ENCODE measurements at places on chromosomes 1 and 21.

- no peak for DNase-seq
These were observed 4.7 kb downstream of the MINDY1 start for GRCh38 chr1:151002051-151002450.

- DNase-seq: peak; percentile 89
These were observed 19.2 kb upstream of the PTTG1IP start for GRCh38 chr21:44892536-44893277.

GRCh38 chr1:53771648-53772047 is 32.7 kb upstream of the GLIS1 start:
- DNase-seq: no peak

DNA sequence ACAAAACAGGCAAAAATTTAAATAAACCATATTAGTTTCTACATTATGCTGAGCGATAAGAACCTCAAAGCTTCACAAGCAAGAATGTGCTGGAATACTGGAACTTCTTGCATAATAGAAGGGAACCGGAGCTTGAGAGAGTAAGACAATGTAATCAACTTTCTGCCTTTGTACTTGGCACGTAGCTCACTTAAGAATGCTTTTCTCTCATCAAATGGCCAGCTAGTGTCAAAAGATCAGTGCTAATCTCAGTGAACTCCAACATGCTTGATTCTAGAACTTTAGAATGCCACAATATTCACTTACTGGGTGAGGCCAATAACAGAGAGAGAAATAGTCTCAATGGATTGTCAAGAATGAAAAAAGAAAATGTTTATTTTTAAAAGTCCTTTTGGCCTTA is 486.1 kb upstream of the LRRC7 start:
- DNase-seq: no peak

- no peak for DNase-seq
These were observed 11.0 kb downstream of the DLGAP3 start for GRCh38 chr1:34918386-34918976.

- DNase-seq: no peak
These were observed 18.3 kb upstream of the PRSS38 start for GRCh38 chr1:227797144-227797543.

- no peak for DNase-seq
These were observed 13.5 kb upstream of the HJV start for GRCh38 chr1:146035048-146035423.

- DNase-seq: no peak
These were observed 3.0 kb downstream of the TP53BP2 start for GRCh38 chr1:223842784-223843183.

Measured in natural killer cell (primary cell).